Stimulated activated CD8-positive, alpha-beta memory T cell treated with anti-CD3 and anti-CD28 coated beads, Interleukin-15, amount 100 ng/mL, for 4 hours (primary cell): ENCODE measurements at places on chromosomes 16 and 17.

DNA sequence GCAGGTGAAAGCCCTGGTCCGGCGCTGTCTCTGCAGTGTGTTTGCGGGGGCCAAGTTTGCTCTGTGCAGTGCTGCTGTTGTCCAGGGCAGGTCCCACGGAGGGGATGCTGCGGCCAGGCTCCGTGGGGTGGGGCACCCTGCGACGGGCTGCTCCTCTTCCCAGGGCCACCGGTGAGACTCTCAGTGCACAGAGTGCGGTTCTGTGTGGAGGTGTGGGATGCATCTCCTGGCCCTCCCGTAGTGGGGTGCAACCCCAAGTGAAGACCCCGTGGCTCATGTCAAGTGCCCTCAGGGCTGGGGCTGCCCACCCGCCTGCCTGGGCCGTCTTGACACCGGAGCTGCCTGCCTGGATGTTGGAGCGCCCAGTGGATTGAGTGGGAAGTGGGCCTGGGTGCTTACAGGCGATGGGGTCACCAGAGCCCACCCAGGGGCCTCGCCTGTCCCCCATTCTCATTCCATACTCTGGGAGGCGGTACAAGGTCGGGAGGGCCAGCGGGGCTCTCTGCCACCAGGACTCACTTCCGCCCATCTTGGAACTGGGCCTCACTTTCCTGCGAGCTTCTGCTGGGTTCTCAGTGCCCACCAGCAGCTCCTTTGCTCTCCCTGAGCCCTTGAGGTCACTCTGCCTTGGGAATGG is 119.9 kb downstream of the BANP start:
- DNase-seq: no peak

DNA sequence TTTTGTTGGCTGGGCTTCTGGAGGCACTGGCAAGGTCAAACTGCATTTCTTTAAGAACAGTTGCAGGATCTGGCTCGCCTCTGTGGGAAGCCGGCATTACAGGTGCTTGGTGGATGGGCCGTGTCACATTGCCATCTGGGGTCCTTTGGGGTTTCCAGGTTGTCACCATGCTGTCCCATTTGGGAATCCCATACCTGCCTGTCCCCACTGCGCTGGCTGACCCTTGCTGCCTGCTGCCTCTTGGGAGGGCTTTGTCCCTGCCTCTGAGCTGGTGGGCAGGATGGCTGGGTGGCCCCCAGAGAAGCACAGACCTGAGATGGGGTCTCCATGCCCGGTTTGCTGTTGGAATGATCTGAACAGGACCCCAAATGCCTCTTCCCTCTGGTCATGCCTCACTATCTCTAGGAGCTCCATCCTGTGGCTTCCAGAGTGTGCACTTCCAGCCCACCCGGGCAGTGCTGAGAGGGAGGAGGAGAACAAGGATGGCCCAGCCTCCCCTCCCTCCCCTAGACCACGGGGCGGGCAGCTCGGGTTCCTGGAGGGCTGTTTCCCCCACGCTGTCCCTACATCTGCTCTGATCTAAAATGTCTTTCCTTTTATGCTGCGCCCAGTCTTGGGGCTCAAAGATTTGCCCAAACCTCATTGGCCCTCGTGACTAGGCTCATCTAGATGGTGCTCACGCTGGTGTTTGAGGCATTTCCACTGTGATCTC is 28.0 kb downstream of the OR1D5 start:
- DNase-seq: no peak

- DNase-seq: no peak
Measured at GRCh38 chr17:49455272-49455861, 39.7 kb upstream of the NGFR start.

- no peak for DNase-seq
Measured at GRCh38 chr17:40608061-40608581, 39.5 kb downstream of the SMARCE1 start.

DNA sequence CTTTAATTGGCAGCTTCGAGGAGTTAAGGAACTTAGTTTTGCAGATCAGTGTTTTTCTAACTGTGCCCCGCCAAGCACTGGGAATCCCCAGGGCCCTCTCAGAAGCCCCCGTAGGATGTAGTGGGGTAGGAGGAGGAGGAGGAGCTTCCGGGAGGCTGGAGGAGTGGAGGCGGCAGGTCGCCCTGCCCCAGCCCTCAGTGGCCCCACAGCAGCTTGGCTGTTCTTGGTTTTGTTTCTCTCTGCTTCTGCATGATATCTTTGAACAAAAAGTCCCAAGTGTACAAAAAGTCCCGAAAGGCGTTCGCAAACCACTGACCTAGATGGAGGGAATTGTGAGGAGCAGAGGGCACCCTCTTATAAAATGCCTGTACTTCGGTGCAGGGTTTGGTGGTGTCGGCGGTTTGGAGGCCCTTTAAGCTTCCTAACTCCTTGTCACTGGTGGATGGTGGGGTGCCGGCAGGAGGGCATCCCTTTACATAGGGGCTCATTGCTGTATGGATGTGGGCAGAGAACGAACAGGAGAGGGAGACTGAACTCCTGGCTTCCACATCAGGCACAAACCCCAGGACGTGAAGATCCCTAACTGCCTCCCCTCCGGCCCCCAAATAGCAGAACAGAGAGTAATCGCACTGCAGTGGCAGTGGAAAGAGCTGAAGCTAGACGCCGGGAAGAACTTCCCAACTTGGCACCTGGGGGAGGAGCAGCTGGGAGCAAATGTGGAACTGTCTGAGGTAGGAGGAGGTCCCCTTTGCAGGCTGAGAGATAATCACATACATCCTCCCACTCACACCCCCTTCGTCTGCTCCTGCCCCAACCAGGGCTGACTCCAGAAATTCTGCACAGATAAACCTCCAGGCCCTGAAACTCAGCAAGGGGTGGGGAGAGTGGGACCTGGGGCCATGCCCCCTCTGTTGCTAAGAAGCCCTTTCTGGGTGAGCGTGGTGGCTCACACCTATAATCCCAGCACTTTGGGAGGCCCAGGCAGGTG is 20.1 kb downstream of the EPOP start:
- DNase-seq: no peak

- DNase-seq: no peak
Measured at GRCh38 chr17:29068818-29069217, 25.9 kb downstream of the PIPOX start.

DNA sequence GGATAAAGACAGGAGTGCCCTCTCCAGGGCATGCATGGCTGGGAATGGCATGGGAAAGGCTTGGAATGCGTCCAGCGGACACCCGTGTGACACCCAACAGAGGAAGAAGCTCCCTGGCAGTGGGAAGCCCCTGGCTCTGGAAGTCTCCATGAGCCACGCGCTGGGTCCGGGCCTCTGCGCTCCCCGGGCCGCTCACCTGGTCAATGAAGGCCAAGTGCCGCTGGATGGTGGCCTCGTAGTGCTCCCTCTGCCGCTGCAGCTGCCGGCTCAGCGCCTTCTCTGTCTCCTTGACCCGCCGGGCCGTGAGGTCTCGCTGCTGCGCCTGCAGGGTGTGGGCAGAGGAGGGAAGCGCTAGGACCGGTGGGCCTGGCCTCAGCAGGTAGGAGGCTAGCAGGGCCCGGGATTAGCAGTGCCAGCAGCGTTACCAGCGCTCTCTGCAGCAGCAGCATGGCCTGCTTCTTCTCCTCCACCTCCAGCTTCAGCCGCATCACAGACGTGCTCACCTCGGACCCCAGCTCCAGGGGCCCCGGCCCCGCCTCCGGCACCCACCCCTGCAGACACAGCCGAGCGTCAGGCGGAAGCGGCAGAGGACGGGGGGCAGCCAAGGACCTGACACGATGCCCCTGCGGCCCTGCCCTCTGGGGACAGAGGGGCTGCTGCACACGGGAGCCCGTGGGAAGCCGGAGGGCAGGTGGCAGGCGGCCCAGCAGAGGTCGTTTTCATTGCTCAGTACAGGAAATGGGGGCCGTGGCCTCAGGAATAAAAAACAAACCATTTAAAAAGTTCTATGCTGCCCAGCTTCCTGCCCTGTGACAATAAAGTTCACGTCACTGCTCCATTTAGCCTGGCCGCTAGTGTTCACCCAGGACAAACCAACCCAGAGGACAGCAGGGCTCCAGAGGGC is 26.0 kb downstream of the CEP131 start:
- no peak for DNase-seq

- no peak for DNase-seq
Measured at GRCh38 chr17:534071-534691, 180.5 kb downstream of the VPS53 start.
